ENCODE measurements at places on chromosomes 12 and 14. TPM values are rescaled to one million over a fixed set of nuclear protein-coding genes. Genes with fewer than 3 reads are reported as not detected.

GRCh38 chr12:117032593-117033381, 66.4 kb downstream of the TESC start:
- no peak for DNase-seq

DNA sequence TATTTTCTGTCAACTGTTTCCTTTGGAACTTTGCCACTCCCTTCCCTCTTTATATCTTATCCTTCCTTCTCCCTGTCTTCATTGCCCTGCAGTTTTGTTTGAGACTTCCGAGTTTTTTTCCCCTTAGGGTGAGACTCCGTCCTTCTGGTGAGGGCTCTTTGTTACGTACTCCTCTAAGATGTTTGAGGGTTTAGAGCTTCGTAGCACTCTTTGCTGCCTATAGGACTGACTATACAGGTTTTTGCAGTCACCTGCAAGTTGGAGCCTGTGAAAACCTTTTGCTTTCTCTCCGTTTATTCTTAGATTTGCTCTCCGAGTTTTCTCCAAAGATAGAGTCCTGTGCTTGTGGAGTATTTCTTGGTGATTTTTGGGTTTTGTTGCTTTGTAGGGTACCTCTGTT, 41.7 kb upstream of the MYRFL start:
- no peak for DNase-seq

DNA sequence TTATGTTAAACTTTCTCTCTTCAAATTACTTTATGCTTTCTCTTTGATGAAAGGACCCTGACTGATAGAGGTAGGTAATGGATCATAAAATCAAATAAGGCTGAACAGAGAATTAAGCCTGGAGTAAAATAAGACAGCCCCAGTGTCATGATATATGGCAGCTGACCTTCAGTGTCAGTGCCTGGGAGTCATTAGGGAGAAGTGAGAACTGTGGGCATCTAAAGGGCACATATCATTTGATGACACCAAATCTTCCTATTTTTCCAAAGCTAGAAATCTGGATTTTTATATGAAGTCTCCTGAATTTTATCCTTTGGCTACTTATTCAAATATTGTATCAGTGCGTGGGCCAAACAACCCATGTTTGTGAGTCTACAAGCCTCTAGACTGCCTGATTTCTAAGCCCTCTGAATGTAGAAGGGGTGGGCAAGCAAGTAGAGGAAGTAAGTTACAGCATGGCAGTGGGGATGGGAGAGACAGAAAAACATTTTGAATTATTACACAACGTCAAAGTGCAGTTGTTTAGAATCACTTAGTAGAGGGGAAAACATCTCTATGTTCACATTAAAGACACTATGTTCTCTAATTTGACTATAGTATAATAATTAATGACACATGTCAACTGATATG, 10.0 kb downstream of the SLC39A9 start:
- DNase-seq: peak; percentile 2

GRCh38 chr12:1914114-1914911, 4.1 kb downstream of the CACNA2D4 start:
- DNase-seq: peak; percentile 74

DNA sequence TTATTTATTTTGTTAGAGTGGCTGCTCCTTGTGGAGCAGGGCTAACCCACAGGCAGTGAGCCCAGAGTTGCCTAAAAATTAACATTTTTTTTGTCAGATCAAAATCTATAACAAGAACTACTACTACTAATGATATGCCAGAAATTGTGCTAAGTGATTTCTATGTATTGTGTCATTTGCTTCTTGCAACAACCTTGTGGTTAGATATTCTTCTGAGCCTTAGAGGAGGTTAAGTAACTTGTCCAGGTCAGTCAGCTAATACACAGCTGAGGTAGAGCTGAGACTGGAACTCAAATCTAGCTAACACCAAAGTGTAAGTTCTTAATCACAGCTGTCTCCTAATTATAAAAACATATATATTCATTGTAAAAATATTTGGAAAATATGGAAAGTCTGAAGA, 29.8 kb downstream of the CFL2 start:
- DNase-seq: no peak

DNA sequence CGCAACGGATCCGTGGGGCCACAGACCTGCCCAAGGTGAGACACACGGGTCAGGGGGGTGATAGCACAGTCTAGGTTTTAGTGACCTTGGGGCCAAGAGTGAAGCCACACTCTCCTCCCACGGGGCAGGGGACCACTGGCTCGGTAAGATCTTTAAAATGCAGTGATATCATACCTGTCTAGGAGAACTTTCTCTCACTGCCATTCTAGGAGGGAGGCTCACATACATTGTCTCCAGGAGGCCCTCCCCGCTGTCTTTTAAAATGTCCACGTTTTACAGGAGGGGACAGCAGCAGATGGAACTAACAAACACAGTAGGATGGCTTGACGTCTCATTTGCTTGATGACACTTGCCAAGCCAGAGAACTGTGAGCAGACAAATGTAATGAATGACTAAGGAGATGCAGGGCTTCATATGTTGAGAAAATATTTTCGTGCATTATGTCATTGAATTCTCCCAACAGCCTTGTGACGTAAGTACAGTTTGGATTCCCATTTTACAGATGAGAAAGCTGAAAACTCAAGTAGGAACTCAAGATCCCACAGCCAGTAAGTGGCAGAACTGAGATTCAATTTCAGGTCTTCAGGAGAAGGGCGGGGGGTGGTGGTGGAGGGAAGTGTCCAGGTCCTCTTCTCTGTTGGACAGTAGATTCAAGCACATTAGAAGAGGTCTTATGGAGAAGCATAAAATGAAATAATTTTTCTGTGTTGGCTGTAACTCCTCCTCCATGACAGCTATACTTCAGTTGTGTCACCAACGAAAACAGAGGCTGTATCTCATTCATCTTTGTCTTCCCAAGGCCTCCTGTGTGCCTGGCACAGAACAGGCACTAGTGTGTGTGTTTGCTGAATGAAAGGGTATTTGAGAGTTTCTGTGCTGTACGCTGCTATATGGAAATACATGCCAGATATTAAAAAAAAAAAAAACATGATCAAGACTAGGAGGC, 2.1 kb downstream of the VASH1 start:
- peak; percentile 77 for DNase-seq

DNA sequence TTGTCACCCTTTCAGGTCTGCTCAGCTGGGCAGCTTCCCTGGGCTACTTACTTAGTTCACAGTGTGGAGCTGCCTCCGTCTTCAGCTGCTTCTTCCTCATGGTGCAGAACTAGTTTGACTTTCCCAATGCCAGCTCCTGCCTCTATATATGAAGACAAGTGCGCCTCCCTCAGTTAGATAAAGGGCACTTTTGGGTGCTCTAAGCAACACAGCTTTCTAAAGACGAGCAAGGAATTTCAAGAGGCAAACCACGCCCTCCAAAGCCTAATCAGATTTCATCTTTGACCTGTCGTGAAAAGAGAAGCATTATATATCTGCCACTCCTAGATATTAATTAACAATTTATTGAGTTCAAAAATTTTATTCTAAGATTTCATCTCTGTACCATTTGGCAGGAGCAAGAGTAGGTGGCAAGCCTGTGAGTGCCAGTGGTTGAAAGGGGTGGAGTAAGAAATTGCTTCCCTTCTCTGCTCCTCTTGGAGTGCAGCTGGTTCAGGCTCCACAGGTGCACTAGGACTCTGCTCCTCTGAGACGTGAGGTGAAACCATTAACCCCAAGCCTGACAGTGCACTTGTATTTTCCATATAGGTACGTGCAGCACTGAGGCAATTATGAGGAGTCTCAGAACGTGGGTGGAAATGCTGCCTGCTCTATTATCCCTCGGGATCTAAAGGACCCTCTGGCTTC, 2.1 kb upstream of the SLC11A2 start:
- DNase-seq: peak; percentile 63

DNA sequence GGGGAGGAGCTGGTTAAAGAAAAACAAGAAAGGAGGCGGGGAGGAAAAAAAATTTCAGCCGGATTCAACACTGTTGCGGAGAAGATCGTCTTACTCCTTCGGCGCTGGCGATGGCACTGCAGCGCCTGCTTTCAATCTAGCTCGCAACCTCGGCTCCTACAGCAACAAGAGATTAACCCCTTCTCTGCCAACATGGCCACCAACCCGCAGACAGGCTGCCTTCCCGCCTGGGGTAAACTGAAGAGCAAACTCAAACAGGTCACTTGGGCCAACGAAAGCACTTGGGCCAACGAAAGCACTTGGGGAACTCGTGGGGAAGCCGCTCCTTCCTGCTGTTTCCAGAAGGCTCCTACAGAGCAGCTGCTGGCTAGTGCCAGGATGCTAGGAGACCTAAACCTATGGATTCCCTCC, 73.7 kb downstream of the CIT start:
- DNase-seq: no peak

GRCh38 chr12:44314007-44314500, 478.2 kb downstream of the TMEM117 start:
- no peak for DNase-seq

GRCh38 chr14:90831821-90832220, 15.6 kb upstream of the TTC7B start:
- DNase-seq: no peak

DNA sequence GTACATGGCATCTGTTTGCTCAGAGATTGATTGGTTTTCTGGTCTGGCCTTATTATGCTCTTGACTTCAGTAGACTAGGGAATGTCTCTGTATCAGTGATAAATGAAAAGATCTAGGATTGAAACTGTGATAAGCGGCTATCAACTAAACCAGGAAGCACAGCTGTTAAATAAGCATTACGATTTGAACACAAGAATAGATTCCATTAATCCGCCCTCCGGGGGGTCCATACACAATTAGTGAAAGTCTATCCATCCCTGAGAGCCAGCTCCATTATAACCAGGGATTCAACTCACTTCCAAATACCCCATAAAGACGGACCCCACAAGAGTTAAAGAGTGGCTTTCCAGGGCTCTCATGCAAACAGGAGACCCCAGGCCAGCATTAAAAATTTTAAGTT, 279.0 kb downstream of the GRIN2B start:
- DNase-seq: no peak

- no peak for DNase-seq
Observed at GRCh38 chr12:12460935-12461922, 101.4 kb downstream of the DUSP16 start.

DNA sequence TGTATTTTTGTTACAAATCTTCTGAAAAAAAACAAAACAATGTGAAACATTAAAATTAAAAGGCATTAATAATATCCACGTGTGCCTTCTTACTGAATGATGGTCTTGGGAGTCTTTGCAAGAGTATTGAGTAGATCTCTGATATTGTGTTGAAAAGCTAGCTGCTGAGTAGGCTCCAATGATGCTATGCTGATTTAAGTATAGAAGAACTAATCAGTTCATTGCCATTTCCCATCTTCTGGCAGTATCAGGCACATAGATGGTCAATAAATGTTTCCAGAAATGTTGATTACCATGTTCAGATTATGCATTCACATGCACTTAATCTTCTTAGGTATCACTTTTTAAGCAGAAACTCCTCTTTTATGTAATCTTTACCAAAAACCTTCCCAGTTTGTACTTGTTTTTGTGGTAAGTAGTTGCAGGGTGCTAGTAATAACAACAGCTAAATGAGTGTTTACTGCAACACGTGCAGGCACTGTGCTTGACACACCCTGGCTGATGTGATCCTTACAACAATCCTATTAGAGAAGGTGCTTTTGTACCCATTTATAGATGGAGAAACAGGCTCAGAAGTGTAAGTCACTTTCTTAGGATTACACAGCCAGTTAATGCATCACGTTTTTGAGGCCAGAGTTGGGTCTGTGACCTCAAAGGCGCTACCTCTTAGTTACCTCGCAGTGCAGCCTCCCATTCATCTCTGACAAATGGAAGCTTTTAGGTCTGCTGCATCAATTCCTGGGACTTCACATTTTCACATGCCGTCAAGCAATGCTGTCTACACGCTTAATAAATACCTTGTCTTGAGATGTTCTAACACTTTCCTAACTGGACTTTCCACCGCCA, 46.9 kb downstream of the EID3 start:
- DNase-seq: no peak

GRCh38 chr12:65943388-65944137, 119.3 kb downstream of the HMGA2 start:
- no peak for DNase-seq

- no peak for DNase-seq
Observed at GRCh38 chr12:84117190-84117589, 795.4 kb downstream of the SLC6A15 start.

DNA sequence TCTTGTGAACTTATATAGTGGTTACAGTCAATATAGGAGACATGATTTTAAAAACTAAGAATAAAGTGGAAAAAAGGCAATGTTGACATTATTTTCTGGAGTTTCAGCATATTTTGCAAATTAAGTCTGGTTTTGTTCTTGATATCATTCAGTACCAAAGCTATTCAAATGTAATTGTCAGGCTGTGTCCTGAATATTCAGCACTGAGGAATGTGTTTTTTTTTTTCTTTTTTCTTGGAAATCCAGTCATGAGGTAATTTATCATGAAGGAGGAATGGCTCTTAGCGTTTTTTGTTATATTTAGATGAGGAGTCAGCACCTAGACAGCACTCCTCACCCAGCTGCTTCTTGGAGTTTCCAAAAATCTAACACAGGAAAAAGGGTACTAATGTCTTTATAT, 225.5 kb downstream of the CCDC91 start:
- peak; percentile 69 for DNase-seq

DNA sequence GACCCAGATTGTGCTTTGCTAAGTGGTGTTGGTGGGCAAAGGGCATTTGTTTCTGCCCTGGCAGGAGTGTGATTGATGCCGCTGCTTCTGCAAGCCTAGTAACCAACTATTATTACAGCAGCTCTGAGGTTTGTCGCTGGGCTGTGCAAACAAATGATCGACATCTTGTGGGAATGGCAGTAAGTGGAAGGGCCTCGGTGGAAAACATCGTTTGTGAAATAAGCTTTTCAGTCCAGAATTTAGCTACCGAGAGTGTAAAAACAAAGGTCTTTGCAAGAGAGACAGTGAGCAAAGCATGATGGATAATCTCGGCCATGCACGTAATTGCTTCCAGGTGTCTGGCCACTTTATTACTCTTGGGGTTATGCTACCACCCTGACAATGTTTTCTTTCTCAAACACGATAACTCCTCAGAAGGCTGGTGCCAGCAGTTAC, 397.7 kb upstream of the PRICKLE1 start:
- DNase-seq: no peak

The LMNTD1 gene
- total RNA-seq: not detected

The RPS26 gene
- total RNA-seq: 162 TPM

The SOX5 gene
- 5.1 TPM for total RNA-seq

The ACOT6 gene
- total RNA-seq: not detected

The CLEC2D gene
- total RNA-seq: 9.4 TPM

The RFX4 gene
- not detected for total RNA-seq

The SLC2A3 gene
- 143 TPM for total RNA-seq

The DNAJC22 gene
- 0.29 TPM for total RNA-seq
